Osteoblast (primary cell): ENCODE measurements at places on chromosomes 6 and 20. TPM values are rescaled to one million over a fixed set of nuclear protein-coding genes. Genes with fewer than 3 reads are reported as not detected.
A peak's percentile ranks its signal among the peaks of the same experiment; 100 is the strongest.

CALHM5 gene
- 14.8 and 16.2 TPM in 2 replicates for total RNA-seq

THBD gene
- total RNA-seq, result 0.29 and 0.36 TPM in 2 replicates

FAM135A gene
- 16.2 and 16.3 TPM in 2 replicates for total RNA-seq

GRCh38 chr20:53738039-53738944, 144.7 kb upstream of the ZNF217 start:
- H3K27me3 ChIP-seq, result no peaks in the 10 kb centered on the region
- H3K36me3 ChIP-seq, result no peaks in the 10 kb centered on the region
- H3K4me3 ChIP-seq, result peak overlapping the region; percentile 45
- peaks cover 57% of the 10 kb centered on the region for H3K4me1 ChIP-seq

DNA sequence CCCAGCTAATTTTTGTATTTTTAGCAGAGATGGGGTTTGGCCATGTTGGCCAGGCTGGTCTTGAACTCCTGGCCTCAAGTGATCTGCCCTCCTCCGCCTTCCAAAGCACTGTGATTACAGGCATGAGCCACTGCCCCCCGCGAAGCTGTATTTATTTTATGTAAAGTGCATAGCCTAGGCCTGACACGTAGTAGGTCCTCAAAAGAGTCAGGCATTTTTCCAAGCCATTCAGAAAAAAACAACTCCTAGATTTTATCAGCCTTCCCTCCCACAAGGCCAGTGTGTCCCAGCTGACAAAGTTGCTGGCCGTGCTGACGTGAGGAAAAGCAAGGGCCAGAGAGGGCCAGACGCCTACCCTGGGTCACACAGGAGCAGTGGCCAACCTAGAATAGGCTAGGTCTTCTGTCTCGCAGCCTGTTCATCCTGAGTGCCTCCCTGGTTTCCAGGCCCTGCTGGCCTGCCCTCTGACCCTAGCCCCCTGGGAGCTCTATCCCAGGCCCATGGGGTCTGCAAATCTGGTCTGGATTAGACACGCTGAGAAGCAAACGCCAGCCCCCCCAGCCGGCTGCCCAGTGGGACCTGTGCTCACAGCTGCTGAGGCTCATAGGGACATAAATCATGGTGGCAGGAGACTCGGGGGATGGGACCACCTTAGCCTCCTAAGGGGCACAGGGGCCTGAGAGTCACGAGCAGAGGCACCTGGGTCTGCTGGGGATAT, 11.8 kb downstream of the TCF15 start:
- H3K36me3 ChIP-seq, result no peaks in the 10 kb centered on the region
- no peak overlapping the region for H3K27ac ChIP-seq
- no peaks in the 10 kb centered on the region for H3K4me1 ChIP-seq
- no peak overlapping the region for H3K4me3 ChIP-seq
- peaks cover 2% of the 10 kb centered on the region for H3K27me3 ChIP-seq

- no peak overlapping the region for H3K27ac ChIP-seq
- no peaks in the 10 kb centered on the region for H3K36me3 ChIP-seq
- no peak for DNase-seq
- H3K4me3 ChIP-seq, result no peak overlapping the region
- no peaks in the 10 kb centered on the region for H3K4me1 ChIP-seq
Observed at GRCh38 chr6:9057937-9058336, 622.6 kb upstream of the SLC35B3 start.

DNA sequence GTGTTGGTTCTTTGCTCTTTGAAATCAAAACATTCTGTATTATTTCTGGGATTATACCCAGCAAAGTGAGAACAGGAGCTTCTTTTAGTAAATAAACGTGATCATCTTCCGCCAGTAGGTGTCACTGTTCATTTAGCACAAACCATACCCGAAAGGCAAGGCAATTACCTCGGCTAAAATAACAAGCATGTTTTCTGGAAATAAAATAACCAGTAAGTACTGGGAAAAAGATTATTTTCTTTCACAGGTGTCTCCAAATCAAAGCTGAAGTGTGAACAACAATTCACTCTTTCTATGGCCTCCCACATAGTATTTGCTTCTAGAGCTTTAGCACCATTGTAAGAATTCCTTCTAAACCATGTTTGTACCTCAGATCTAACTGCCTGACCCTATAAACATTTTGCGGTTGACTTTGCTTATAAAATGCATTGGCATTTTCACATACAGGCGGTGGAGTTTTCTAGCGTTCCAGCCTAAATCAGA, 144.6 kb upstream of the AGPAT4 start:
- H3K27me3 ChIP-seq, result peaks cover 5% of the 10 kb centered on the region
- H3K4me3 ChIP-seq, result no peak overlapping the region
- no peaks in the 10 kb centered on the region for H3K36me3 ChIP-seq
- H3K4me1 ChIP-seq, result peaks cover 4% of the 10 kb centered on the region
- H3K27ac ChIP-seq, result peak overlapping the region; percentile 69
- DNase-seq, result peak; percentile 82

GRCh38 chr20:33301192-33301930, 18.3 kb downstream of the BPIFB1 start:
- H3K27ac ChIP-seq, result no peak overlapping the region
- H3K36me3 ChIP-seq, result no peaks in the 10 kb centered on the region
- peak; percentile 89 for DNase-seq
- H3K27me3 ChIP-seq, result peaks cover 5% of the 10 kb centered on the region
- H3K4me1 ChIP-seq, result peaks cover 3% of the 10 kb centered on the region

- no peak for DNase-seq
- H3K27ac ChIP-seq, result no peak overlapping the region
- H3K36me3 ChIP-seq, result no peaks in the 10 kb centered on the region
- no peaks in the 10 kb centered on the region for H3K4me1 ChIP-seq
- no peak overlapping the region for H3K4me3 ChIP-seq
Observed at GRCh38 chr20:4787820-4788219, 66.1 kb downstream of the PRND start.
